H9 (cell line): ENCODE measurements at places on chromosomes 5 and 9.

GRCh38 chr5:170638454-170639220 lies 134.8 kb downstream of the KCNIP1 start:
- no peaks in the 10 kb centered on the region for H3K36me3 ChIP-seq
- H3K4me3 ChIP-seq = no peak overlapping the region
- peaks cover 17% of the 10 kb centered on the region; the same call in 1 of the 2 replicates for H3K4me1 ChIP-seq
- DNase-seq = peak; percentile 88
- no peak overlapping the region for H3K27ac ChIP-seq

DNA sequence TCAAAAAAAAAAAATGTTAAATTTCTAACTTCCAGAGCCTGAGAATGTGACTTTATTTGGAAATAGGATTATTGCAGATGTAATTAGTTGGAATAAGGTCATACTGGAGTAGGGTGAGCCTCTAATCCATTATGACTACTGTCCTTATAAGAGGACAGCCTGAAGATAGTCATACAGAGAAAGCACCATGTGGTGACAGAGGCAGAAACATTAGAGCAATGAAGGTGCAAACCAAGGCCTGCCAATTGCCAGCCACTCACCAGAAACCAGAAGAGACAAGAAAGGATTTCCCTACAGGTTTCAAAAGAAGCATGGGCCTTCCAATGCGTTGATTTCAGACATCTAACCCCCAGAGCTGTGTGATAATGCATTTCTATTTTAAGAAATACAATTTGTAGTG lies 659.2 kb upstream of the CHD1 start:
- no peak overlapping the region for H3K4me3 ChIP-seq
- no peaks in the 10 kb centered on the region for H3K27me3 ChIP-seq
- H3K4me1 ChIP-seq = no peaks in the 10 kb centered on the region
- DNase-seq = no peak
- no peak overlapping the region for H3K27ac ChIP-seq

GRCh38 chr5:93603078-93603792 lies 20.2 kb downstream of the NR2F1 start:
- H3K36me3 ChIP-seq = no peaks in the 10 kb centered on the region
- no peak for DNase-seq
- H3K27ac ChIP-seq = no peak overlapping the region
- H3K4me3 ChIP-seq = no peak overlapping the region

- DNase-seq = peak; percentile 54
- H3K4me3 ChIP-seq = peak overlapping the region; percentile 92
- no peaks in the 10 kb centered on the region for H3K4me1 ChIP-seq
Measured at GRCh38 chr9:76459694-76460635, 983 bp downstream of the GCNT1 start.

DNA sequence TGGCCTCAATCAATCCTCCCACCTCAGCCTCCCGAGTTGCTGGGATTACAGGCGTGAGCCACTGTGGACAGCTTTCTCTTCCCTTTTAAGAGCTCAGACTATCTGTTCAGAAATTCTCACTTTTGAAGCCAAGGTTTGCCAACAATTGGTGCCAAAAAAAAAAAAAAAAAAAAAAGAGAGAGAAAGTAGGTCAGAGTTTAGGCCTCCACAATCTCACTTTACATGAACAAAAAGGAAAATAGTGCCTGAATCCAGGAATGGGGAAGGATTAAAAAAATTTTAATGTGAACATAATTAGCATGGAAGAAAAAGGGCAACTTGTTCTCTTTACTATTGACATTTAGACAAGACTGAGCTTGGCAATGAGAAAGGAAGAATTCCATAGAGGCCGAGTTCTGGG lies 94.1 kb downstream of the NSG2 start:
- no peaks in the 10 kb centered on the region for H3K27me3 ChIP-seq
- H3K36me3 ChIP-seq = no peaks in the 10 kb centered on the region
- no peak overlapping the region for H3K27ac ChIP-seq
- DNase-seq = no peak
- H3K4me3 ChIP-seq = no peak overlapping the region

- DNase-seq = no peak
- no peak overlapping the region for H3K27ac ChIP-seq
- H3K27me3 ChIP-seq = no peaks in the 10 kb centered on the region
- H3K4me3 ChIP-seq = no peak overlapping the region
- no peaks in the 10 kb centered on the region for H3K4me1 ChIP-seq
Measured at GRCh38 chr5:115977096-115977495, 14.8 kb downstream of the LVRN start.

- peak; percentile 81 for DNase-seq
- H3K36me3 ChIP-seq = peaks cover 14% of the 10 kb centered on the region
- no peak overlapping the region for H3K4me3 ChIP-seq
- no peaks in the 10 kb centered on the region; the same call in 1 of the 2 replicates for H3K4me1 ChIP-seq
Measured at GRCh38 chr5:143014017-143014651, 244.0 kb downstream of the ARHGAP26 start.
